ENCODE measurements at places on chromosomes 3 and 15.

GRCh38 chr3:48739617-48739954, 22.6 kb upstream of the IP6K2 start:
- DNase-seq = no peak

GRCh38 chr3:67723863-67724262, 69.5 kb upstream of the SUCLG2 start:
- no peak for DNase-seq

DNA sequence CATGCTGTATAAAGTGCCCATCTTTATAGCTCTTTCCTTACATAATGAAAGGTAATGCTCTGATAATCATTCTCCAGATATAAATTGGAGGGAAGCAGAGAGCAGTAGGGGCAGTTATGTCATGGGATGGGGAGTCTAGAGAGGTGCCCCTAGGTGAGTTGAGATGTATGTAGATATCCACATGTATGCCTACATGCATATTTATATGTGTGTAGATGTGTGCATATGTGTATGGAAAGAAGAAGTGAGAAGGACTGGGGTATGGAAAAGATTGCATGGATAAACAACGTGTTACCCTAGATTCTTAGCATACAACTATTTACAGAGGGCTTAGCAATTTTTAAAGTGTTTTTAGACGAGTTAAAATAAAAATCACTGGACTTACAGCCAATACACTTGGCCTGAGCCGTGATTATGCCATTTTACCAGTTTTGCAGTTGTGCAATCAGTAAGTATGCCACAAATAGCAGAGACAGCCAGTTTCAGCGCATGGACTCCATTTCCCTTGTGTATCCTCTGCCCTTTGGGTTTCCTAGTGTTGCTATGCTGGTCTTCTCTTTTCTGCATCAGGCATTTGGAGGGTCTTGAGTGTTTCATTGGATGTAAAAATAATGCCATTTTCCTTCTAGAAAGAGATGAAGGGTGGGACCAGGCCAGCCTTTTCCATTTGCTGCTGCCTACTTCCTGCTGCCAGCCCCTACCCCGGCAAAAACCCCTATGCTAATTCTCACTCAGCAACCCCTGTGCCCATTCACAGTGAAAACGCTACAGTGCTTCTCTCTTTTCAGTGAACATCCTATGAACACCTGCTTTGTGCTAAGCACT, 199.4 kb upstream of the NR2E3 start:
- no peak for DNase-seq

DNA sequence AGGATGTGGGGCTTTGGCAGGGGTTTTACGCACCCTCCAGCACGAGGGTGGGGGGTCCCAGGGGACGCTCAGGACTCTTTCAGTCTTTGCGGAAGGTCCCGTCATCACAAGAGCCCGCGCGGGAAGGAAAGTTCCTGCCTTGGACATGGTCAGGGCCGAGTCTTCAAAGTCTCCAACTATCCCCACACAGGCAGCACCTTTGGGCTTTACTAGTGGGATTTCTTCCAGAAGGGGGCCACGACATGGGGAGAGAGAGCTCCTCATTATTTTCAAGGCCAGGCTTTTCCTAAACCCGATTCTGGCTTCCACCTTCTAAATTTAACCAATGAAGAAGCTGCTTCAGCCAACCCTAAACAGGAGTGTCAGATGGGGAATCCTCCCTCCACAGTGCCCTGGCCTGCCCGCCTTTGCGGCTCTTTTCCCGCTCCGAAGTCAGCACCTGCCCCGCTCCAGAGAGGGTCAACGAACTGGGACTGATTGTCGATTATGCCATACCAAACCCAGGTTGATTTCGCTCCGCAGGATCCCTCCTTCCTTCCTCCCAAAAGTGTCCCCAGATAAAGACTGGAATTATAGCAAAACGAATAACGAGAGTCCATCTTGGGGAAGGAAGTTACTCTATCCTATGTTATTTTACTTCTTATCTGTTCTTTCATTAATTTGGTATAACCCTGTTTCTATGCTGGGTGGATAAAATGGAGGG, 11.0 kb downstream of the SHOX2 start:
- DNase-seq = no peak

DNA sequence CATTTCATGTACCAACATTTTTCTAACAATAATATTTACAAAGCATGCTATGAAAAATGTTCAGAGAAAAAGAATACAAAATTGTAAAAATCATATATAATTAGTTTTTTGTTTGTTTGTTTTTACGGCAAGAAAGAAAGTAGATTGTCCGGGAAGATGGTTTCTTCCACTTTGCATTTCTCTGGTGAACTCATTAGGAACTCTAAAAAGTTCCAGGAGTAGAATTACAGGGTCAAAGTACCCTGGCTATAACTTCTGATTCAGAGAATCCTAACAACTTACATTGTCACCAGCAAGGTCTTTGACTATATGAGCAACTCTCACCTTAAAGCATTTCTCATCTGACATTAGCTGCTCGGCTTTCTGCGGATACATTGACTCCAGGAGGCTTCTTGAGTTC, 196.7 kb downstream of the PDE8A start:
- DNase-seq = no peak

DNA sequence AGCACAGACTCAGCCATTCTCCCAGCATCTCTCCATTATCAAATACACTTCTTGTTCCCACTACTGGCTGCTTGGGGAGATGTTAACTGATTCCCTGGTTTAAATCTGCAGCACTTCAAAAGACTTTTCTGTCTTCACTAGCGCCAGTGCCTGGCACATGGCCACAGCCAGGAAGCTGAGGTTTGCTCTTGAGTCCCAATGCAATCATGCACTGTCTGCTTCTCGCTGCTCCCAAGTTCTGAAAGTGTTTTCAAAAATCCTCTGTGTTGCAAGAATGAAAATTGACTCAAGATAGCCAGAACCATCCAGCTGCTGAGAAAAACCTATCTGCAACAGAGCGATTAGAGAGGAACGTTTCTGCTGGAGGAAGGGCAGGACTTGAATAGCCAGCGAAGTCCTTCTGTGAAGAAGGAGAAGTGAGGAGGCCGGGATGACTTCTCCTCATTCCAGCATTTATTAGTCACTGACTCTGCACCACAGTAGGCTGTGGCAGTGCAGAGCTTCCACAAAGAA, 358.4 kb upstream of the NR2F2 start:
- DNase-seq = no peak

DNA sequence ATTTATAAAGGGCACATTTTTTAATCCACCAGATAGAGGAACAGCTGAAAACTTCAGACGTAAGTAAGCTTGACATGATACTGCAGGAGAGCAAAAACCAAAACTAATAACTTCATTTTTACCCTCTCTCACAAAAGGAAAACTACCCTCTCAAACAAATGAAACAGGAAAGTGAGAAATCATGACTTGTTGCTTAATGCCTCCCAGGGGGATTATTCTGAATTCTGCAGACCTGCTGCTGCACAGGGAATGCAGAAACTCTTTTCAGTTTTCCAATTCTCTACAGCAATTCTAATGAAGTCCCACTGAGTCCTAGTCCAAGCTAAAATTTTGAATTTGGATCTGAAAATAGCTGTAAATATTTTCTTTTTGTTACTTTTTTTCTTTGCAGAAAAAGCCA, 637.1 kb upstream of the CCDC54 start:
- no peak for DNase-seq
